Brain (organoid and tissue), 16 donors: ENCODE measurements at places on chromosomes 6 and 20.

- DNase-seq, result no peak
Measured at GRCh38 chr6:93350774-93351173, 68.6 kb downstream of the EPHA7 start.

GRCh38 chr20:25320035-25320800, 70.4 kb downstream of the ABHD12 start:
- DNase-seq, result peak; percentile 33

GRCh38 chr20:32437391-32438074, 79.4 kb downstream of the ASXL1 start:
- no peak for DNase-seq

- DNase-seq, result peak; percentile 24
Measured at GRCh38 chr20:16014436-16014835, 558.8 kb downstream of the KIF16B start.

DNA sequence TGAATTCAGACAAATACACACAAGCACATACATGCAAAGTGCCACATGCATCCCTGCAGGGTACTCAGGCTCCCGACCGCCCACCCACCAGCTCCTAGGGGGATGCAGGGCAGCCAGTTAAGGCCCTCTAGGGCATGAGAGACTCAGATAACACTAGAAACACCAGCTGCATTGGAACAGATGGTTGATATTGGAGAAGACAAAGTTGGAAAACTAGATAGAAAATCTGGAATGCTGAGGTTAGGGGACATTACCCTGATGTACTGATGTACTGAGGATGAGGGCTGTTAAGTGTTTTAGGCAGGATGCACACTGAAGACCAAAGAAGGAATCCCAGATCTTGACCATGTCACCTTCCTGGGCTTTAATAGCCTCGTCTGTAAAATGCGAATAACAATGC, 134.6 kb upstream of the ECI2 start:
- DNase-seq, result no peak

DNA sequence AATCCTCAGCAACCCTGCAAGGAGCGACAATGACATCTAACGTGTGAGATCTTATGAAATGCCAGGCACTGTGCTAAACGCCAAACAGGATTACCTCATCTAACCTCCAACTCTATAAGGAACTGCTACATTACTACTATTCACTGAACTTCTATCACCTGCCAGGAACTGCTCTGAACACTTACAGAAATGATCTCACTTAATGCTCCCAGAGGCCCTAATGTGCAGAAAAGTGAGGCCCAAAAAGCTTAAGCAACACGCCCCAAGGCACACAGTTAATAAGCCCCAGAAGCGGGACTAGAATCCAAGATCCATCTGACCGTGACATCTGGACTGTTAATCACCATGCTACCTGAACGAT, 28.5 kb downstream of the TRAM2 start:
- DNase-seq, result peak; percentile 30

DNA sequence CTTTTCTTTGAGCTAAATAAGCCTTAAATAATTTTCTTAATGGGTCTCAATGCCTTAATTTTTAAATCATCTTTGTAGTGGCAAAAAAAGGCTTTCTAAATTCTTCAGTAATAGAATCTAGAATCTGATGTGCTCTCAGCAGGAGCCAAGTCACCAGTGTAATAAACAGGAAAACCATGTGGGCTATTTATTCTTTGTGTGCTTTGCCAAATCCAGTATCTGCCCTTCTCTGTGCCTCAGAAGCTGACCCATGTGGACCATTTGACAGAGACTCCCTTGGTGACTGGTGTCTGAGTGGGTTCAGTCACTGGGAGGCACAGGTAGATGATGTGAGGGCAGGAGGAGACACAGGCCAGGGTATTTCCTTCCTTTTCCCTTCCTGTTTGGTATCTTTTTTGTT, 152.9 kb downstream of the PAK5 start:
- no peak for DNase-seq

- DNase-seq, result no peak
Measured at GRCh38 chr6:42049948-42050296, 402 bp upstream of the TAF8 start.

- DNase-seq, result peak; percentile 42
Measured at GRCh38 chr6:170024940-170025339, 265.9 kb downstream of the DLL1 start.

DNA sequence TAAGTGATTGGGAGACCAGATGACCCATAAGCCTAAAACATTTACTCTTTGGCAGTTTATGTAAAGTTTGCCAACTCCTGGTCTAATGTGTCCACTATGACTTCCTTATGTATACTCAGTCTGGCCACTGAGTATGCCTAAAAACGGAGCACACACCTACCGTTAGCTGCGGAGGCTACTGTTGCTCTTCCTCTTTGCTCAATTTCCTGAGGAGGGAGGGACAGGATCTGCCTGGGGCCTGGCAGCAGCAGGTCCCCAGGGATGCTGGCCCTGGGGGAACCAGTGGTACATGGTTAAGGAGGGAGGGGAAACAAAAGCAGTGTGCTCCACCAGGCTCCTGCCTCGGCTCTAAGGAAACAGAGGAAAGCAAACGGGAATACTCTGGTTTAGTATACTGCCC, 113.5 kb downstream of the CDYL start:
- DNase-seq, result no peak

DNA sequence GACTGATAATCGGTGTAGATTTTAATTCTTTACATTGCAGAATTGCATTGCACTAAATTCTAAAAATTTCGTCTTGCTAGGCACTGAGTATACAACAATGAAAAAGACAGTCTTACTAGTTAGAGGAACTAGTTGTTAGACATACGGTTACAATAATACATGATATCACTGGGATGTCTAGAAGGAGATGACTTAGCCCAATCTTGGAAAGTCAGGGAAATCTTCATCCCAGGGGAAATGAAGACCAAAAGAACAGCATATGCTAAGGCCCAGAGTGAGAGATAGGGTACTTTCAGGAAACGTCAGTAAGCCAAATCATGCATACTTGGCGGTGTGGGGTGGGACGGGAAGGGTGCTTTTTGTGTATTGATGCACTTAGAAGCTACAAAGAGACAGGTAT, 901 bp downstream of the CEP57L1 start:
- no peak for DNase-seq

GRCh38 chr6:49462071-49462470, 982 bp downstream of the MMUT start:
- peak; percentile 7 for DNase-seq

- no peak for DNase-seq
Measured at GRCh38 chr6:38542031-38542430, 97.7 kb downstream of the BTBD9 start.

- no peak for DNase-seq
Measured at GRCh38 chr6:37093728-37094069, 76.3 kb upstream of the PIM1 start.

DNA sequence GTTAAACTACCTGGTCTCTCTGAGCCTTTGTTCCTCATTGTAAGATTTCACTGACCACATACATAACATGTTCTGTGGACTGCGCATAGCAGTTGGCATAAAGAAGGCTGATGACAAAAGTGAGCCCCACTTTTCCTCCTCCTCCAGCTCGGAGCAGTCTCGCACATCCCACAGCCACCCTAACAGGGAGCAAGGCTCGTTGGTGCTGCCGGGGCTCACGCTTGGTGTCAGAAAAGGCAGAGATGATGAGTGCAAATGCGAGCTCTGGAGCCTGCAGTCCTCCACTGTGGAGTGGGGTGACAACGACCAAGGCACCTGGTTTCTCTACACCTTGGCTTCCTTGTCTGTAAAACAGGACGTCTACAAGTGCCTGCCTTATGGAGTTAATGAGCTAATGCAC, 9.7 kb downstream of the TGM3 start:
- DNase-seq, result no peak

GRCh38 chr6:38528196-38528965, 111.3 kb downstream of the BTBD9 start:
- DNase-seq, result no peak

DNA sequence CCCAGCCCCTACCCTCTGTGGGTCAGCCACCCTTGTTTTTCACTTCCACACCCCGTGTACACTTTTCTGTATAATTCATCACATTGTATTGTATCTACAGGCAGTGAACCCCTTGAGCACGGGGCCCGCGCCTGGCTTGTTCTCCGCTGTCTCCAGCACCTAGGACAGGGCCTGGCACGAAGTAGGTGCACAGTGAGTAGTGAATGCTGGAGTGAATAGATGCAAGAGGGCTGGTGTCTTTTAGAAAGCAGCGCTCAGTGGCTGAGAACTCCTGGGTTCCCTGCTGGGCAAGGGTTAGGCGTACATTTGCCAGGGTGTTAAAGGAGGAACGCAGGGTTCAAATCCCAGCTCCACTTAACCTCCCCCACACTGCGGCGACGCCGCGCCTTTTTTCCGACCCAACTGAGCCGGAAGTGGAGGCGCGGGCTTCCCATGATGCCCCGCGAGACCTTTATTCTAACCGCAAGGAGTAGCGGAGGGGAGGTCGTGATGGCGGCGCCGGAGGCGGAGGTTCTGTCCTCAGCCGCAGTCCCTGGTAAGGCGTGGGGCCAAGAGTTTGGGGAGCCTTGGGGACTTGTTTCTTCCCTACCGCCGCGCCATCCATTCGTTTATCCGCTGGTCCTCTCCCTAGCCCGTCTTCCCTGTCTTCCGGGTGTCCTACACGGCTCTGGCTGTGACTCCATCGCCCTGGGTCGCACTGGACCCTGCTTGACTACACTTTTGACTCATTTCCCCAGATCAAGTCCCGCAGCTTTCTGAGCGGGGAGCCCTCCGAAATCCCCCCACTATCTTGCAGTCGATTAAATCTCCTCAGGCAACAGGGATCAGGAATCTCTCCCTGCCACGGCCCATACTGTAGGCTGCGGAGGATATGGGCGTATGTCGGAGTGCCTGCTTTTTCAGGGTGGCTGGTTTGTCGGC, at the start of gene MAD2L1BP:
TSS of gene MAD2L1BP (plus strand) at position 454 of the 921 bp plus-strand sequence. CDS start at position 490, 36 bp downstream.
- peak; percentile 92 for DNase-seq

DNA sequence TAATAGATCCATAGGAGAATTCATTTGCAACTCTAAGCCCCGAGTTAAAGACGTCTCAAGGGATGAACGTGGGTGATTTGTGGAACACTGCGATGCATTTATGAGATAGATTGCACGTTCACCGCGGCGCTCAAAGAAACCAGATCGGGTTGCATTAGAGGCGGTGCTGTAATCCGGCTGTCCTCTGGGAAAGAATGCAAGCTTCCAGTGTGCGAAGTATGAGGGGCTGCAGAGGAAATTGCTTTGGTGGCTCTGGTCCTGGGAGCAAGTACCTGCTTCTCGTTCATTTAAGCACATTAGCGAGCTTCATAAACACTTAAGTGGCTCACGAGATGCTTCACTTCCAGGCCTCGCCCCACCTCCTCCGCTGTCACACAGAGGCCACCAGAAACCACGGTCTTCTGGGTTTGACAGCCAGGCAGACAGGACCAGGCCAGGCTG, 182.3 kb downstream of the CDH4 start:
- no peak for DNase-seq

DNA sequence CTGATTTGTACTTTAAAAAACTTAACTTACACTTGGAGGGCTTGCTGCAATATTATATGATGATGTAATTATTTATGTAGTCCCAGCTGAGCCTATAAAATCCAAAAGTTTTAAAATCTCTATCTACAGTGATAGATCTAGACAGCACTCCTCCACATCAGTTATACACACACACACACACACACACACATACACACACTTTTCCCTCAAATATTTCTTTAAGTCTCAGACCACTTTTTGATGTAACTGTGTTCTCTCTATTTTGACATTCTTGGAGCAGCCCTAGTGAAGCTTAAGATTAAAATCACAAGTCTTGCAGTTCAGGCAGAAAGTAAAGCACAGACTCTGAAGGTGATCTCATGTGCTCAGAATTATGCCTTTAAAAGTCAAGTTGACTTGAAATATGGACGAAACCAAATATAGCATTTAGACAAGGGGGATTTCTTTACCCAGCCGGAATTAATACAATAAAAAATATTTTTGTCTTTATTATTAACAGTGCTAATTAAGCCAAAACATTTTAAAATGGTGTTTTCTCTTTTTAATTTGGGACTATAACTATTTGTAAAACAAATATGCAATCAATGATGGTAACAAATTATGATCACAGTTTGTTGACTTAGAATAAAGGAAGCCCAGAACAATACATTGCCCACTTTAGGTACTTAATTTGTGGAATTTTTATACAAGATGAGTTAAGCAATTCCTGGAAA, 63.5 kb upstream of the TMEM30A start:
- DNase-seq, result no peak

GRCh38 chr6:109299776-109300564, 82.3 kb downstream of the CD164 start:
- no peak for DNase-seq

GRCh38 chr20:43188861-43189553, 699 bp downstream of the PTPRT start:
- DNase-seq, result peak; percentile 38

DNA sequence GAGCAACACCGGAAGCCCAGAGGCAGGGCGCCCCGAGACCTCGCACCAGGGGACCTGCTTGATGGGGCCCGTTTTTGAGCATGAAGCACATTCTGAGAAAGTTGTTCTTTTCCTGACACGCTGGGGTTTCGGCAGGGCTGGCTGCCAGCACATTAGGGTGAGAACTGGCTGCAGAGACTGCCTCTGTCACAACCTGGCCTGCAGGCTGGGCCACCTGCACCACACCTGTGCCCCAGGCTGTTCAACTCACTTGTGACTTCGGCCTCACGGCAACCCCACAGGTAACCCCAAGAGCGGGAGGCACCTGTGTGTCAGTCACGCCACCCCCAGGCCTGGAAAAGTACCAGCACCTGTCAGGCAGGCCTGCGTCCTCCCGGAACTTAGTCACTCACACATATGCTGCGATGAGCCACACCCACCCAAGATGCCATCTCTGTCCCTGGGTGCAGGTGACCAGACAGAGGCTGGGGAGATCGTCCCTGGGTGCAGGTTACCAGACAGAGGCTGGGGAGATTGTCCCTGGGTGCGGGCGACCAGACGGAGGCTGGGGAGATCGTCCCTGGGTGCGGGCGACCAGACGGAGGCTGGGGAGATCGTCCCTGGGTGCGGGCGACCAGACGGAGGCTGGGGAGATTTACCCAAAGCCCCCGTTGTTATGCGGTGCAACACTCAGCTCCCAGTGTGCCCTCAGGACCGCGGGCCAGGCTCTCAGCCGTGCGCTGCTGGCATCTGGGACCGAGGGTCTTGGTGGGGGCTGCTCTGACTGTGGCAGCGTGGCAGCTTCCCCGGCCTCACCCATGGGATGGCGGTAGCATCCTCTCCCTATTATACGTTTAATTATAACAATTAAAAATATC, 82.5 kb upstream of the BHLHE23 start:
- no peak for DNase-seq

- DNase-seq, result no peak
Measured at GRCh38 chr6:98530732-98531131, 303.6 kb upstream of the POU3F2 start.

DNA sequence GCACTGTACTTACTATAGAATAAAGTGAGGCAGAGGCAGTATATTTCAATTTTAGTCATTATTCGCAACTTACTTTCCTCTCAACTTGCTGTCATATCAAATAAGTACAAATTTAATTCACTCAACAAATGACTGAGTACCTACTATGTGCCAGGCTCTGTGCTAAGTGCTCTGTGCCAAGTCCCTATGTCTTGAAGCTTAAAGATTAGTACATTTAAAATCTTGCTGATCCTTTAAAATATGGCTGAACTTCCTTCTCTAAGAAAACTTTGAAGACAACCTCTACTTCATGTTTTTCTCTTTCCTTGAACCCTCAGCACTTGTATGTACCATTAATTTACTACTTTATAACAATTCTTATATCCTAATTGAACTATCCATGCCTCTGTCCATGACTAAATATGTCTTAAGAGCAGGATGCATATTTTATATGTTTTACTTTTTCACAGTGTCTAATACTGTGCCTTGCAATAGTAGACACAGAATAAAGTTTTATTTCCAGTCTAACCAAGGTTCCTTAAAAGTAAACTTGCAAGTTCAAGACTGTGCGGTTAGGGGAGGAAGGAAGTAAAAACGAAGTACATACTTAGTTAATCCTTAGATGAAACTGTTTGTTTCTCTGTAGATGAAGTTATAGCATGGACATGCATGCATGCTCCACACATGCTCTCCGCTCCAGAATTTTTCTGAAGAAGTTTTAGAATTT, 10.0 kb upstream of the LATS1 start:
- no peak for DNase-seq
